ENCODE measurements at places on chromosomes 7 and 10.

DNA sequence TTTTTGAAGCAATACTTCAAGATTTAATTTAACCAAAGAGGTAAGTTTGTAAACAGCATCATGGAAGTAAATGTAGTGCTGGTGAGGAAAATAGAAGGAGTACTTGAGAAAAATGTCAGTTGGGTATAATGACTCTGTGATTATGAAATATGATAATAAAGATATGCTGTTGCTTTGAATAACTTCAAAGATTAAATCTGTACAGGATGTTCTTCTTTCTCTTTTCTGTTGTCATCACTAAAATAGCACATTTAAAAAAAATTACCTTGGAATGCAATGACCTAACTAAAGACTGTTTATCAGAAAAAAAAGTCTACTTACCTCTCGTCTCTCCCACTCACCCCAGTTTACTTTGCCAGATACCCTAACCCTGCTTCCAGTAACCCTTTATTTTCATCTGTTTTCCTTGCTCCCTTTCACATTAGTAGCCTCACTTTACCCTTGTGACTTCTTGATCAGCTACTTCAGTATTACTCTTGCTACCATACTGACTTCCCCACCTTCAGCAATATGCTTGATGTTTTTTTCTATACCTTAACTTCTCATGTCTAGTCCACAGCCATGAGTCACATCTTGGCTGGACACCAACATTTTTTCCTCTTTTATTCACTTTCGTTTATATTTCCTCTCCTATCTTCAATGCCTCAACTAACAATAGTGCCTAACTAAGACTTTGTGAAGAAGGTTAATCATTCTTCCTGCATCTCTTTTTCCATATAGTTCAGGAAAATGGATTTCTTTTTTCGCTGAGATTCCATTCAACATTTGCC lies 29.7 kb upstream of the TAS2R16 start:
- DNase-seq = no peak

- no peak for DNase-seq
Measured at GRCh38 chr10:70533189-70533558, 54.6 kb downstream of the PALD1 start.

DNA sequence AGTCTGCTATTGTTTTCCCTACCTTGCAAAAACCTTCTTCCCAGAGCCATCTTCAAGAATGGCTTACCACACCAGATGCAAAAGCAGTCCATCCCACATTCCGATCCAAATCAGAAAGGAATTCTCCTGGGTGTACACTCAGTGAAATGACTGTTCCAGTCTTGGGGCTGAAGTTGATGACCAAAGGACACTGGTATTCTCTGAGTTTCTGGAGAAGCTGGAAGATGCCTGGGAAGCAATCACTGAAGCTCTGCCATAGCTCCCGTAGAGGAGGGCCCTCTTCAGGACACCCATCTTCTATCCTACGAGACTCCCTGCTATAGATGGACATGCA lies 155.7 kb downstream of the LCOR start:
- DNase-seq = no peak

GRCh38 chr7:127816354-127817190 lies 164.6 kb downstream of the SND1 start:
- no peak for DNase-seq

DNA sequence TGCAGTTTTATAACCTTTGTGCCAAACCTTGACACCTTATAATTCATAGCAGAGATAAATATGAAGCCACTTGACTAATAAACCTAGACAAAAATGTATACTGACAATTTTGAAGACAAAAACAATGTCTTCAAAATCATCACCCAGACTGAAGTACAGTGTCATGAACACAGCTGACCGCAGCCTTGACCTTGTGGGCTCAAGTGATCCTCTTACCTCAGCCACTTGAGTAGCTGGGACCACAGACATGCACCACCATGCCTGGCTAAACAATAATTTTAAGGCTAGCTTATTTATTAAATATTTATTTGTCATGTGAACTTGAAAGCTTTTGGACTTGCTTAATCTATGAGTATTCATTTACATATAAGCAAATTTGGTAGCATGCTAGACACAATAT lies 24.3 kb downstream of the IL6 start:
- DNase-seq = no peak

Data from activated effector memory CD4-positive, alpha-beta T cell treated with Interleukin-2 at 50 U/mL for 16 hours (primary cell).